ENCODE measurements at places on chromosomes 11 and 22. TPM values are rescaled to one million over a fixed set of nuclear protein-coding genes. Genes with fewer than 3 reads are reported as not detected.

TUBA8 gene
- 0.36 TPM for total RNA-seq

HTR3B gene
- not detected for total RNA-seq

ABCG4 gene
- under 0.01 TPM for total RNA-seq

APOL5 gene
- total RNA-seq = not detected

ANO3 gene
- under 0.01 TPM for total RNA-seq

SMTNL1 gene
- total RNA-seq = not detected

MUC5B gene
- not detected for total RNA-seq

KCNQ1OT1 gene
- total RNA-seq = 6.2 TPM

MYO7A gene
- under 0.01 TPM for total RNA-seq

NAV2 gene
- 8.7 TPM for total RNA-seq

HOATZ gene
- not detected for total RNA-seq

GGTLC3 gene
- total RNA-seq = not detected

BSCL2 gene
- 67.7 TPM for total RNA-seq

TSPAN32 gene
- total RNA-seq = 0.59 TPM

CDC42BPG gene
- total RNA-seq = 0.29 TPM

SLC43A3 gene
- total RNA-seq = 61.0 TPM

KRTAP5-11 gene
- not detected for total RNA-seq

GAS2 gene
- 0.36 TPM for total RNA-seq

PHLDB1 gene
- 96.3 TPM for total RNA-seq

TMPRSS13 gene
- not detected for total RNA-seq

DDI1 gene
- not detected for total RNA-seq

WNT11 gene
- under 0.01 TPM for total RNA-seq

OR56A1 gene
- under 0.01 TPM for total RNA-seq

P2RX6 gene
- total RNA-seq = 5.1 TPM

ABCC8 gene
- total RNA-seq = not detected

P2RX3 gene
- total RNA-seq = not detected

GGT5 gene
- total RNA-seq = 7.2 TPM

TRIM6 gene
- 3.6 TPM for total RNA-seq

All from osteoblast (primary cell).